ENCODE measurements at places on chromosomes 6 and 20. TPM values are rescaled to one million over a fixed set of nuclear protein-coding genes. Genes with fewer than 3 reads are reported as not detected.

The NCR2 gene
- total RNA-seq: not detected

The GFOD1 gene
- 8.4 TPM for total RNA-seq

The JAG1 gene
- 15.3 TPM for total RNA-seq

The CD93 gene
- 0.16 TPM for total RNA-seq

Measured in motor neuron (in vitro differentiated cells).